ENCODE measurements at places on chromosomes 5 and 9. TPM values are rescaled to one million over a fixed set of nuclear protein-coding genes. Genes with fewer than 3 reads are reported as not detected.
A peak's percentile ranks its signal among the peaks of the same experiment; 100 is the strongest.

- peaks cover 24% of the 10 kb centered on the region for H3K27me3 ChIP-seq
- no peaks in the 10 kb centered on the region for H3K4me1 ChIP-seq
- H3K27ac ChIP-seq: no peak overlapping the region
- H3K36me3 ChIP-seq: no peaks in the 10 kb centered on the region
- DNase-seq: no peak
Observed at GRCh38 chr9:136201174-136201573, 3.8 kb downstream of the LHX3 start.

The PCSK1 gene
- total RNA-seq: not detected

DNA sequence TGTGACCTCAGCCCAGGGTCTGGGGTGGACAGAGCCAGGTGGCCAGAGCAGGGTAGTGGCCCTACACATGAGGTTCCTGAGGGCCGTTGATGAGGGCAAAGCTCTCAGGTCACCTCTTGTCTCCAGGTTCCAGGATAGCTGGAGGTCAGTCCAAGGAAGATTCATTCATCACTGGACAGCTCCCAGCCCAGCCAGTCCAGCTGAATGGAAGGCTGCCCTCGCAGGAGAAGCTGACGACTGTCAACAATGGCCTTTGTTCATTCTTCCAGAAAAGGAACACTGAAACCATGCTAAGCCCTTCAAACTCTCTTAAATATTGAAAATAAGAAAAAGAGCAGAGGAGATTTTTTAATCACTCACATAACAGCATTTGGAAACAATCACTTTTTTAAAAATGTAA lies 169.7 kb upstream of the TBCA start:
- no peak overlapping the region for H3K4me3 ChIP-seq
- no peak for DNase-seq
- H3K27ac ChIP-seq: no peak overlapping the region
- no peaks in the 10 kb centered on the region for H3K4me1 ChIP-seq
- H3K27me3 ChIP-seq: no peaks in the 10 kb centered on the region

GRCh38 chr5:113433071-113433470 lies 1.7 kb downstream of the TSSK1B start:
- H3K36me3 ChIP-seq: no peaks in the 10 kb centered on the region
- no peak overlapping the region for H3K4me3 ChIP-seq
- H3K27me3 ChIP-seq: no peaks in the 10 kb centered on the region

- H3K27me3 ChIP-seq: peaks cover 14% of the 10 kb centered on the region
- peaks cover 21% of the 10 kb centered on the region for H3K4me1 ChIP-seq
- H3K36me3 ChIP-seq: no peaks in the 10 kb centered on the region
- H3K4me3 ChIP-seq: no peak overlapping the region
Observed at GRCh38 chr5:169013846-169014245, 287.1 kb downstream of the SLIT3 start.

DNA sequence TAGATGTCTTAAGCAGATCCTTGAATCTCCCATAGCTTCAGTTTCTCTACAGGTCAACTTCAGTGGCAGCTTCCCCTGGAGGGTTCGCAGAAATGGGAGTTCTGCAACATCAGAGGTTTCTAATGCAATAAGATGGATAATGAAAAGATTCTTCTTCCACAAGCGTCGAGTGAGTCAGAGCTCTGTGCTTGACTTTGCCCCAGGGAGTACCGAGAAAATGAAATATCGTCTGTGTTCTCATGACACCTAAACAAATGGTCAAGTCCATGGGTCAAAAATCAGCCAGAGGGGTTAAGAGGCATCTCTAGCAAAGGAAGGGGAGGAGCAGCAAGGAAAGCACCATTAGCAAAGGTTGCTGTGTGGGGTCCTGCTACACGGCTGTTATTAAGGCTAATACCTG lies 3.2 kb upstream of the ADRA1B start:
- DNase-seq: peak; percentile 62
- H3K4me3 ChIP-seq: no peak overlapping the region
- peaks cover 38% of the 10 kb centered on the region for H3K4me1 ChIP-seq

The CCT5 gene
- total RNA-seq: 1,334 TPM

DNA sequence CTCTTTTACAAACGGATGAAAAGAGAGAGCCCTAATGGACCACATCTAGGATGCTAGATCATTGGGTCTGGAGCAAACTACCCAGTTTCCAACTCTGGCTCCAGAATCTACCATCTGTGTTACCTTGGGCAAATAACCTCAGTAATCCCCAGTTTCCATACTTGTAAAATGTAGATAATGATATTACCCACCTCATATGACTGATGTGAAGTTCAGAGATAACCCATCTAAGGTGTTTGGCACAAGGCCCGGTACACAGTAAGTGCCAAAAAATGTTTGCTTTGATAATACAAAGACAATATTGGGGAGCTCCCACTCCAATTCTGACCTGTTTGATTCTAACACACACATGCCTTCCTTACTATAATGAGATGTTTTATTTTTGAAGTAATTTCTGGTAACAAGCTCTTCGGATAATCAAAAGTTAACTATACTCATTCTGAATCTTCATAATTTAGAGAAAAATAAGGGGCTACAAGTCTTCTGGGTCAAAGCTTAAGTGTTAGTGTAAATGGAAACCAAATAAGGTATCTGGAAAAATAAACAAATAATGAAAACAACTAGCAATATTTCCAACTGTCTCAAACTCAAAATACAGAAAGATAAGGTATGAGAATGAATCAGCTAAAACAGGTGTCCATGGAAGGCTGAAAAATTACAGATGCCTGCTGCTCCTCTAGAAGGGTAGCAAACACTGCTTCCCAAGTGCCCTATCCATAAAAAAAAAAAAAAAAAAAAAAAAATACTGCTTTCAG lies 30.4 kb downstream of the ELL2 start:
- peaks cover 22% of the 10 kb centered on the region for H3K36me3 ChIP-seq
- DNase-seq: peak; percentile 15
- no peaks in the 10 kb centered on the region for H3K27me3 ChIP-seq

The LECT2 gene
- not detected for total RNA-seq

GRCh38 chr9:79492092-79493009 lies 79.4 kb upstream of the TLE4 start:
- no peaks in the 10 kb centered on the region for H3K36me3 ChIP-seq
- no peak overlapping the region for H3K4me3 ChIP-seq
- no peaks in the 10 kb centered on the region for H3K27me3 ChIP-seq
- peak overlapping the region; percentile 70 for H3K27ac ChIP-seq
- peaks cover 35% of the 10 kb centered on the region for H3K4me1 ChIP-seq

DNA sequence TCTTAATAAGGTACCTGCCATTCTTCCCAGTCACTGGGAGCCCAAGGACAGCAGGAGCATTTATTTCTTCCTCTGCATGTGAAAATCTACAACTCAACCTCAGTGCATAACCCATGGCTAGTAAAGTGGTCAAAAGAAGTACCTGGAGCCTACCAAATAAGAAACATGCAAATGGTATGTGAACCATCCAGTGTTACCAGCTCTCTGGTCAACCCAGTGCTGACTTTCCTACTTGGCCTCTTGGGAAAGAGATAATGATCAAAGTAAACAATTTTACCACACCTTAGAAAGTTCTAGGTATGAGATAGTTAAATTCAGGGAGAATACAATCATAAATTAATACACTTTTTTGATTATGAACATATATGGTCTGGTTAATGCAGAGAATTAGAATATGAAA lies 325.6 kb downstream of the ENC1 start:
- H3K4me3 ChIP-seq: no peak overlapping the region
- DNase-seq: peak; percentile 77
- no peaks in the 10 kb centered on the region for H3K36me3 ChIP-seq

The C5orf58 gene
- total RNA-seq: not detected

DNA sequence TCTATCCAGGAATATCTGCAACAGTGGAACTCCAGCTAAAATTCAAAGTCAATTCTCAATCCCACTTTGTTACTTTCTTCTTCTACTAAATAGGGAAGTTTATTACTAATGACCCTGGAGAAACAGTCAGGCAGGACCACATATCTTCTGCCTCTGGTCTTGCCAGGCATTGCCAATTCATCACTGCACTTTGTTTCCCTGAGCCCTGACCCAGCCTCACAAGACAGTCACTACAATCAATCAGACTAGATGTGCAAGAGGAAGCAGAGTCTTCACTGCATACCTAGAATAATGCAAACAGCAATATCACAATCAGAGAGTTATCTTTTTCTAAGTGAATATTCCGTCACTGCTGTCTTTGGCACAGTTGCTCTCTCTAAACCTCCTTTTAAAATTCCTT lies 74.9 kb upstream of the GAS1 start:
- H3K4me3 ChIP-seq: no peak overlapping the region
- no peaks in the 10 kb centered on the region for H3K36me3 ChIP-seq
- H3K4me1 ChIP-seq: no peaks in the 10 kb centered on the region
- no peak for DNase-seq
- no peak overlapping the region for H3K27ac ChIP-seq

The TRAF1 gene
- 0.15 TPM for total RNA-seq

GRCh38 chr9:124392254-124392870 lies 22.9 kb downstream of the PSMB7 start:
- H3K27ac ChIP-seq: peak overlapping the region; percentile 82
- H3K27me3 ChIP-seq: no peaks in the 10 kb centered on the region
- peaks cover 42% of the 10 kb centered on the region for H3K4me1 ChIP-seq
- H3K4me3 ChIP-seq: 0 out of 2 replicates have a peak overlapping the region, but pooled peaks have one; percentile 12

DNA sequence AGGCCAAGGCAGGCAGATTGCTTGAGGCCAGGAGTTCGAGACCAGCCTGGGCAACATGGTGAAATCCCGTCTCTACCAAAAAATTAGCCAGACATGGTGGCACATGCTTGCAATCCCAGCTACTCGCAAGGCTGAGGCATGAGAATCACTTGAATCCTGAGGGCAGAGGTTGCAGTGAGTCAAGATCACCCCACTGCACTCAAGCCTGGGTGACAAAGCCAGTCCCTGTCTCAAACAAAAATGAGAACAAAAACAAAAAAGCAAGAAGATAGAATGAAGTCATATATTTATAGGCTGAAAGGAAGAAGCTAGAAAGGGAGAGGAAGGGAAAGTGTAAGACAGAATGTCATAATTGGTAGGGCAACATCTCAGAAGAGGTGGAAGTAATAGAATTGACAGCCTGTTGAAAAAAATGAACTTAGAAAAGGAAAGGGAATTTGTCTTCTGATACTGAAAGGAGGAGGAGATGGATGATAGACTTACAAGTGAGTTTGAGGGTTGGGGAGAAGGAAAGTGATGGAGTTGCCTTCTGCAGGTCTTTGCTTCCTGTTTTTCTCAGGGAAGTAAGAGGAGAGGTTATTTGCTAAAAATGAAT lies 32.2 kb downstream of the CARD6 start:
- H3K36me3 ChIP-seq: peaks cover 4% of the 10 kb centered on the region
- DNase-seq: no peak
- no peak overlapping the region for H3K4me3 ChIP-seq
- H3K4me1 ChIP-seq: peaks cover 7% of the 10 kb centered on the region

GRCh38 chr5:96967400-96967799 lies 31.5 kb downstream of the LNPEP start:
- no peaks in the 10 kb centered on the region for H3K36me3 ChIP-seq
- no peaks in the 10 kb centered on the region for H3K27me3 ChIP-seq
- H3K4me1 ChIP-seq: peaks cover 11% of the 10 kb centered on the region
- no peak overlapping the region for H3K27ac ChIP-seq
- DNase-seq: no peak

DNA sequence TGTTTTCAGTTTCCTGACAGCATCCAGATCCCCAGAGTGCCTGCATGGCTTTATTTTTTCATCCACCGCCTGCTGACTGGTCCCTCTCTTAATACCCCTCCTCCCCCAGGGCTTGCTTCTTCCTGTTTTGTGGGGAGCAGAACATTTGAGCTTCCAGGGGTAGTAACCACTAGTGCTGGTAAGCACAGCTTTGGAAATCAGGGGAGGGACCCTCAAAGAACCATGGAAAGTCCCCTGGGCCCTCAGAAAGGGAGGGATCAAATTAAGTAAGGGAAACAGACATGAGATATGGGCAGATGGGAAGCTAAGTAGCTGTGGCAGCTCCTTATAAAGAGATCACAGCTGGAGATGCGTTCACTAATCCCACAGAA lies 26.8 kb downstream of the GRIA1 start:
- no peaks in the 10 kb centered on the region for H3K27me3 ChIP-seq
- H3K36me3 ChIP-seq: no peaks in the 10 kb centered on the region
- DNase-seq: no peak
- no peak overlapping the region for H3K4me3 ChIP-seq

The DHX29 gene
- total RNA-seq: 9.4 TPM

The PCDHGC5 gene
- 0.46 TPM for total RNA-seq

All from PC-3 (cell line).